ENCODE measurements at places on chromosomes 1 and 21. TPM values are rescaled to one million over a fixed set of nuclear protein-coding genes. Genes with fewer than 3 reads are reported as not detected.

DNA sequence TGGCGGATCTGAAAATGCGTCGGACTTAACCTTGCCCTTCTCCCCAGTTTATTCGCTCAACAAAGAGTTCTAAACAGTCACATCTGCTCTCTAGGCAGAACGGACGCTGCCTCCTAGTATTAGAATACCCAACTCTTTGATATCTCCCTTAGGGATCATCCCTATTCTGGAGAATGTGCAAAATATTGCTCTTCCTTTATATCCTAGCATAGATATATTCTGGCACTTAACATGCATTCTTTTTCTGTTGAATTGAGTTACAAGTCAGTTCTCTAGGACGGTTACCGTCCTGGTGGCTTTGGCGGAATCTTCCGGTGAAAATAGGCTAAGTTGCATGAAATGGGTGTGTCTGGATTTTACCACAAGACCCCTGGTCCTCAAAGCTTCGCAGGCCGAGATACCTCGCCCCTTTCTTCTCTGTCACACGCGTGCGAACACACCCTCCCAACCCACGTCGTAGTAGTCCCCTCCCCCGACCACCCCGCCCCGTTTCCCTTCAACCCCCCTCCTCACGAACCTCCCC, 501 bp upstream of the DNAJC6 start:
- DNase-seq = no peak

FRRS1 gene
- polyA plus RNA-seq = not detected

DNA sequence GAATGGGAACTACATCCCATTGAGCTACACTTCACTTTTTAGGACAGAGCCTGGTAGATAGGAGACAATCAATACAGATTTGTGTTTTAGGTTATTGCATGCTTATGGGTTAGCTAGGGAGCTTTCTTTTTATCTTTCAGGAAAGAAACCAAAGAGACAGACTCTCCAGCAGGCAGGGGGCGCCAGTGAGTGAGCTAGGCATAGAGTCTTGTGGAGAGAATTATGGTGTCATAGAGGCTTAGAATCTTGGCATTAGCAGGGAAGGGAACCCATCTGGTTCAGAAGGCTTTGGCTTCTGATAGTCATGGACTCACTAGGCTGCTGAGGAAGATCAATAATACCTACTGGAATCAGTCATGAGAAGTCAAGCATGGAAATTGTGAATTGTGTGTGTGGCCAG, at the start of gene SMCP:
TSS of gene SMCP (plus strand) at position 281 of the 400 bp plus-strand sequence. CDS start 6,101 bp downstream, outside the sequence.
- DNase-seq = no peak

DNA sequence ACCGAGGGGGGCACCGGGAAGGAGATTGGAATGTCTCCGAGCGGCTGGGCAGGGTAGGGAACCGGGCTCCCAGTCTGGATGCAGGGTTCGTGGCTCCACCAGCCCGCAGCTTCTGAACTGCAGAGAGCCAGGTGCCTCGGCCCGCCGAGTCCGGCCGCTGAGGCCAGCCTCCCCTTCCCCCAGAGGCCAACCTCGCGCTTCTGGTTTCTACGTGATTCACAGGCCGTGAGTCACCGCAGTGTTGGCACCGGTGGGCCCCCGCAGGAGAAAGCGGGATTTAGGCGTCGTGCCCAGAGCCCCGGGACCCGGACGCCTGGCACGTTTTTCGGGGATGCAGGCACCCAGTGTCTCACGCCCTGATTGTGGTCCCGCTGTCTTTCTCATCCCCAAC, 458 bp downstream of the CRABP2 start:
- no peak for DNase-seq

DNA sequence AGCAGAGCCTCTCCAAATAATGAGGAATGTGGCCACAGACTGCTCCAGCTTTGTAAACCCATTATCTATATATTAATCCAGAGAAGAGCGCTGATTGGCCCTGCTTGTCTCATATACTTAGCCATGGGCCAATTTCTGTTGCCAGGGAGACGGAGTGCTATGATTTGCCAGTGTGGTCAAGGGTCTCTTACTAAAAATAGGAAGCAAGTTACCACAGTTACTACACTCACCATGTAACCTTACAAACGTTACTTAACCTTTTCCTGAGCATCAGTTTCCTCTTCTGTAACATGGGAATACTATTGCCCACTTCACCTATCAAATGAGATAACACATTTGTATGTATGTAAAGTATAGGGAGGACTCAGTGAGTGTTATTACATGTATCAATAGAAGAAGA, 7.7 kb upstream of the S100A2 start:
- DNase-seq = no peak

FCAMR gene
- not detected for polyA plus RNA-seq

AVPR1B gene
- not detected for polyA plus RNA-seq

ZDHHC18 gene
- polyA plus RNA-seq = 21.7 TPM

Measured in CD8-positive, alpha-beta memory T cell (primary cell).